ENCODE measurements at places on chromosomes 3 and 15. TPM values are rescaled to one million over a fixed set of nuclear protein-coding genes. Genes with fewer than 3 reads are reported as not detected.

- DNase-seq = no peak
Measured at GRCh38 chr3:122929188-122930062, 98.1 kb downstream of the SEMA5B start.

GRCh38 chr15:32936283-32936918, 218.6 kb downstream of the GREM1 start:
- no peak for DNase-seq

DNA sequence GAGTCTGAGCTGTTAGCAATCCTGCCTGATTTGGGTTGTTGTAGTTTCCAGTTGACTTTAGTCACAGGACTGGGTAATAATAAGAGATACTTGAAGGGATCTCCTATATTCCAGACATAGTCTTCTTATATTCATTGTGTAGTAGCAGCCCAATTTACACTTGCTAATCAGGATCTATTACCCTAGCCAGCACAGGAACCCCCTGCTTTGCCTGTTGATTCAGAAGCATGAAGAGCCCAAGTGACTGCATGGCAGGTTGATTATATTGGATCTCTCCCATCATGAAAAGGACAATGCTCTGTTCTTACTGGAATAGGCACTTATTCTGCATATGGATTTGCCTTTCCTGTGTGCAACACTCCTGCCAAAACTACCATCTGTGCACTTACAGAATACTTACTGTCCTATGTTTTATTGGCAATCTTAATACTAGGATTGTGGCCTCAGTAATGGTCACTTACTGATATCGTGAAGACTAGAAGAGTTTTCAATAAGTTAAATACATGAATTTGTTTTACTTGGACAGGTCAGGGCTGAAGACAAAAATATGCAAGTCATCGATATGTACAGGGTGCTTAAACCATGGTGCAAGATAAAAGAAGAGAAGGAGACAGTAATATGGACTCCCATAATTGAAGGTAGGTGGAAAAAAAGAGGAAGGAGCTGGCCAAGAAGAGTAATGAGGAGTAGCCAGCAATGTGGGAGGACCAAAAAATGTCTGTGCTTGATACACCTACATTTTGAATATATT, 304.1 kb downstream of the MCTP2 start:
- DNase-seq = no peak

- DNase-seq = no peak
Measured at GRCh38 chr3:162166543-162166942, 669.9 kb downstream of the OTOL1 start.

DNA sequence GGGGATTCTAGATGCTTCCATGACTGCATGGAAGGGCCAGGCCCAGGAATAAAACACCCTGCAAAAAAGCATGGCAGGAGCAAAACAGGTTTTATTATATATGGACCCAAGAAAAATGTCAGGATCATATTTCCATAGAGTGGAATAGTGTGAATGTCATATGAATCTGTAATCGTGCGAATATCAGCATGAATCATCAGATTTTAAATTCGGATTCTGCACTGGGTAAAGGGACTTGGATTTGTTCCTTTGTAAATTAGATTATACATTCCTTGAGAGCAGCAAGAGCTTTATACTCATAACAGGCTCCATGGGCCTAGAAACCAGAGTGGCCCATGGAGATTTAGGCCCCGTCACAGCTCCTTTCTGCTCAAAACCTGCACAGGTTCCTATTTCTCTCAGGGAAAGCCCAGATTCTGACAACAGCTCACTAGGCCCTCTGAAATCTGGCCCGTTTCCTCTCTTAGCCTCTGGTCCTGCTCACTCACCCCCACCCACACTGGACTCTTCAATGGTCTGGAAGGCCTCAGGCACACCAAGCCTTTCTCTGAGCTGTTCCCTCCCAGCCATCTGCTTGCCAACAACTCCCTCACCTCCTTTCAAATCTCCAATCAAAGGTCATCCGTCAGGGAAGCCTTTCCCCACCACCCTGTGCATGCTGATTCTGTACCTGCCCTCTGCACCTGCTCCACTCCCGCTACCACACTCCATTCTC, 76.0 kb downstream of the FEM1B start:
- DNase-seq = no peak

DNA sequence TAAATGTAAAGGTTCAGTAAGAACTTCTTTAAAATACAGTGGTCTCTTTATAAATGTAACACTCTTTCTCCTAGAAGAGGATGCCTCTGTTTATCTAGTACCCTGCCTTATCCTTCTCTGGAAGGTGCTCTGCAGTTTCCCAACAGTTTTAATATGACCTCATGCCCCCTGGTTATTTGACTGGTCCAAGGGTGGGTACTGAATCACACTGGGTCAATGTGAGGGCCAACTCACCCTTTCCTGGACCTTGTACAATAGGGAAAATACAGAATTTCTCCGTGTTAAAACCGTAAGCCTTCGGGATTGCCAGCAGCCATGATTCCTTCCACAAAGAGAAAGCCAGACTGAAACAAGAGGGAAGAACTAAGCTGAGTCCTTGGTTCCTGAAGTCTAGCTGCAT, 9.2 kb downstream of the DCBLD2 start:
- no peak for DNase-seq

- no peak for DNase-seq
Measured at GRCh38 chr3:112560721-112561483, 860 bp downstream of the ATG3 start.

GRCh38 chr3:27349832-27350231, 19.4 kb downstream of the NEK10 start:
- no peak for DNase-seq

- DNase-seq = no peak
Measured at GRCh38 chr15:31261266-31262142, 65.1 kb upstream of the KLF13 start.

- DNase-seq = no peak
Measured at GRCh38 chr3:112101916-112102315, 15.7 kb downstream of the C3orf52 start.

- no peak for DNase-seq
Measured at GRCh38 chr3:40576396-40576795, 51.6 kb downstream of the ZNF621 start.

GRCh38 chr3:173957646-173958045, 560.1 kb downstream of the NLGN1 start:
- no peak for DNase-seq

DNA sequence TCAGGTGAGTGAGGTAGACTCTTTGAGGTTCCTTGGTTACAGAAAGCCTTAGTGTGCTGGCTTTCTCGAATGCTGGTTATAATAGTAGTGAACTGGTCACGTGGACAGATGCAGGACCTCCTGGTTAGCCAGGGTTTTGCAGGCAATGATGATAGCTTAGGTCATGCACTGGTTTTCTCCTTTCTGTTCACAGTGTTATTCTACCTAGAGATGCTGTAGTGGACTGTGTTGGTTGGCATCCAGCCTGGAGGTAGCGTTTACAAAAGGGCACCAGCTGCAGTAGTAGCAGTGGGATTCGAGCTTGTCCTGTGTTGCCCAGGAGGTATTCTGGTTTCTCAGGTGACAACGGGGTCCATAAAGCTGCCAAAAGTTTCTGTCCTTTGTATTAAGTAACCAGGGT, 27.0 kb downstream of the PCCB start:
- no peak for DNase-seq

DNA sequence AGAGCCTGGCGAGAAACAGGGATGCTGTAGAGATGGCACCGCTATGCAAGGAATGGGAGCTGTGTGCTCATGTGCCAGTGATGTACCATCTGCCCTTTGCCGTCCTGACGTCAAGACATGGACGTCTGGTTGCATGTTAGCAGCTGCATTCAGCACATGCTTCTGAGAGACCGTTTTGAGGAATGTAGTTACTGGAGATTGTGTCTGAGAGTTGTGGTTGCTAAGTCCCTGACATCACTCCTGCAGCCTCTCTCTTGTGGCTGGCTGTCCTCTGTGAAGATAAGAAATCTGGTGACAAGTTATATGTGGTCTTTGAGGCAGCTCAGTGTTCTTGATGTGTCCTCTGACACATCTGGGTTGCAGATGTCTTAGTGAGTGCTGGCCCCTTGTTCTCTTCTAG, 165.1 kb downstream of the APBA2 start:
- DNase-seq = no peak

- DNase-seq = no peak
Measured at GRCh38 chr3:157122116-157122515, 37.8 kb downstream of the CCNL1 start.

GRCh38 chr3:61522060-61522459, 39.3 kb upstream of the PTPRG start:
- no peak for DNase-seq

DNA sequence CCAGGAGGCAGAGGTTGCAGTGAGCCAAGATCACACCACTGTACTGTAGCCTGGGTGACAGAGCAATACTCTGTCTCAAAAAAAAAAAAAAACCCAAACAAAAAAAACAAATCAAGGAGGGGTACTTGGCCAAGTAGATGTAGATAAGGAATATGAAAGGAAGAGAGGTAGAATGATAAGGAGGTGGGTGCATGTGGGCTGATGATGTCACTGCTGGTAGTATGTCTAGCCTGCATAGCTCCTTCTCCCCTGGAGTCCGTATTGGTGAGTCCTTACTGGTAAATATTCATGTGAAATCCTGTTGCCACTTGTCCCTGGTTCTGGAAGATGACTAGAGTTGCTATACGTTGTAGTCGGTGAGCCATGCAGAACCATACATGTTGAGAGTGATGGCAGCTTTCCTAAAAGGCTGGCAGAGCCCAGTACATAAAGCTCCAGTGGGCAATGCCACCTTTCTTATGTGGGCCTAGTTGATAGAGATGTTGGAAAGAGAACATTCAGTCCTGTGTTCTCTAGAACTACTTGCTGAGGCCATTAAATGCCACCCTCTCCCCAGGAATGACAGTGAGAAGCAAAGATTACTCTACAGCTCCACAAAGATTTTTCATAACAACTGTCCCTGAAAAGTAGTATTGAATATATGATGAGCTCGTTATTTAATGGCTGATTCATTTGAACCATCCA, 11.0 kb downstream of the KAT2B start:
- DNase-seq = no peak

- DNase-seq = no peak
Measured at GRCh38 chr15:75212200-75212858, 10.6 kb downstream of the C15orf39 start.

DNA sequence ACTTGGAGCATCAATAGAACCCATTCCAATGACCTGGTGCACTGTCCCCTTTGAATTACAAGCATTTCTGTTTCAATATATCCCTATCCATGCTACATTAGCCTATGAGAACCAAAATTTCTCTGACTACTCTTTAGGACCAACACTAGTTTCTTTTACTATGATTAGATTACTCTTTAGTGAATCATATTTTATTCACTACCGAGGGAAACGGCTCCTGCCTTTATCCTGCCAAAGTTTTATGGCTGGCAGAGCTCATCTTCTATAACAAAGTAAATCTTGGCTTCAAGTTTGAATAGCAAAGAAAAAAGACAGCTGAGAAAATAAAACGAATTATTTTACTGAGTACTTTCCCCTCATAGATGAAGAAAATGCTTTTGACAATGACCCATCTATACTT, 120.9 kb downstream of the SLC9A9 start:
- no peak for DNase-seq

DNA sequence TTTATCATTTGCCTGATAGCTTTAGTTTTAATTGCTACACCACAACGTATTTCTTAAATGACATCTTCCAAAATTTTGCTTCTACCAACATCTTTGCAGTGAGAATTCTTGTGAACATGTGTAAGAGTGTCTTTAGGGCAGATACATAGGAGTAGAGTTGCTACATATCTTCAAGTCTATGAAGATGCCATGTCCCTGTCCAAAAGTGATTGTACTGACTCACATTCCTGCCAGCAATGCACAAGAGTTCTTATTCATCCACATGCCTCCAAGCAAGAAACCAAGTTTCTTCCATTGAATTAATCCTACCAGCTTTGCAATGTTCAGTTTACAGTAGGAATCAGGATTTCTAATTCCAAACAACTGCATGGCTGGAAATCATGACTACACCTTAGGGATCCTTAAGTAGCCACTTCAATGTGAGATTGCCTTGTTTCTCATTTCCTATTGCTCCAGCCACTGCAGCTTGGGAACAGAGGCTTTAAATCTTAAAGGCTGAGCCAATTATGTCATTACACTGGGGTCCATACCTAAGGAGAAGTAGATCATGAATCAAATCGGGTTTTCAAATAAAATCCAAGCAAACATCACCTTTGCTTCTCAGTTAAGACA, 44.5 kb downstream of the BCL2L10 start:
- DNase-seq = no peak

- DNase-seq = no peak
Measured at GRCh38 chr3:156782921-156783320, 43.2 kb upstream of the LEKR1 start.

DNA sequence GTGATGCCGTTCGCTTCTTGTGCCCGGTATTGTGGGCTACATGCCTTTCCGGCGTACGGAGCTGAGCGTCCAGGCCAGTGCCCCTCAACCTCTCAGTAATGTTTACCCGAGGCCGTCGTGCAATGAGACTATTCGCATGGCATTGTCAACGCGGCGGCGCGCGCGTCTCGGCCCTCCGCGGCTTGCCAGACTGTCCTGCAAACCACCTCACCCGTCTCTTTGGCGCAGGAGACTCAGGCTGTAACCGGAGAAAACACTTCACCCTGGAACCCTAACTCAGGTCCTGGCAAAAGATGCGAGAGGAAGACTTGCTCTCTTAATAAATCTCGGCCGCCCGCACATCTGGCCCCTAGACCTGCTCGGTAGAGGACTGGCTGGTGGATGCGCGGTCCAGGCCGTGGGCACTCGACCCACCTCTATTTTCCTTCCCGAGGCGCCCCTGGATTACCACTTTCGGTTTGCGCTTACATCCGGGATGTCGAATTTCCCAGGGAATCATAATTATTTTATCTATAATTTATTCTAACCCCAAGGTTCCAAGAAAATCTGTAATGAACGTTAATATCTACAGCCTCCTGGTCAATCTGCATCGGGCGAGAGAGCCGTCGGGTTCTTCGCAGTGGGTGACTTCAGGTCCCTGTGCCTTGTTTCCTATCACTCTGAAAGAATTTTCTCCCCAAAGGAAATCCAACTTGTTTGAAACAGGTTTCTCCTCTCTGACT, 71.8 kb upstream of the POLG start:
- no peak for DNase-seq

The ANKRD63 gene
- 2.0 TPM for total RNA-seq

The UPK1B gene
- total RNA-seq = not detected

The GPR156 gene
- total RNA-seq = 2.0 TPM

The GCNT3 gene
- total RNA-seq = 0.41 TPM

The MYZAP gene
- 1.6 TPM for total RNA-seq

The DAZL gene
- not detected for total RNA-seq

The PDZRN3 gene
- 45.7 TPM for total RNA-seq

The TAGLN3 gene
- 174 TPM for total RNA-seq

The CPNE9 gene
- total RNA-seq = 0.41 TPM

The FBXO22 gene
- total RNA-seq = 14.3 TPM

The CASR gene
- not detected for total RNA-seq

The SERINC4 gene
- 0.41 TPM for total RNA-seq

The EPHA6 gene
- 64.8 TPM for total RNA-seq

The DAPK2 gene
- total RNA-seq = 0.82 TPM
